Ureter (tissue), 1 donor: ENCODE measurements at places on chromosomes 4 and X. TPM values are rescaled to one million over a fixed set of nuclear protein-coding genes. Genes with fewer than 3 reads are reported as not detected.

Gene CXCL11
- 0.31 TPM for total RNA-seq

GRCh38 chr4:8739317-8739716, 132.3 kb downstream of the HMX1 start:
- no peak for DNase-seq

- DNase-seq = no peak
Measured at GRCh38 chr4:39484582-39485272, 25.9 kb downstream of the LIAS start.

Gene PAGE2
- total RNA-seq = not detected

Gene USP51
- 3.5 TPM for total RNA-seq

- DNase-seq = no peak
Measured at GRCh38 chr4:14855719-14856061, 146.6 kb upstream of the CPEB2 start.

DNA sequence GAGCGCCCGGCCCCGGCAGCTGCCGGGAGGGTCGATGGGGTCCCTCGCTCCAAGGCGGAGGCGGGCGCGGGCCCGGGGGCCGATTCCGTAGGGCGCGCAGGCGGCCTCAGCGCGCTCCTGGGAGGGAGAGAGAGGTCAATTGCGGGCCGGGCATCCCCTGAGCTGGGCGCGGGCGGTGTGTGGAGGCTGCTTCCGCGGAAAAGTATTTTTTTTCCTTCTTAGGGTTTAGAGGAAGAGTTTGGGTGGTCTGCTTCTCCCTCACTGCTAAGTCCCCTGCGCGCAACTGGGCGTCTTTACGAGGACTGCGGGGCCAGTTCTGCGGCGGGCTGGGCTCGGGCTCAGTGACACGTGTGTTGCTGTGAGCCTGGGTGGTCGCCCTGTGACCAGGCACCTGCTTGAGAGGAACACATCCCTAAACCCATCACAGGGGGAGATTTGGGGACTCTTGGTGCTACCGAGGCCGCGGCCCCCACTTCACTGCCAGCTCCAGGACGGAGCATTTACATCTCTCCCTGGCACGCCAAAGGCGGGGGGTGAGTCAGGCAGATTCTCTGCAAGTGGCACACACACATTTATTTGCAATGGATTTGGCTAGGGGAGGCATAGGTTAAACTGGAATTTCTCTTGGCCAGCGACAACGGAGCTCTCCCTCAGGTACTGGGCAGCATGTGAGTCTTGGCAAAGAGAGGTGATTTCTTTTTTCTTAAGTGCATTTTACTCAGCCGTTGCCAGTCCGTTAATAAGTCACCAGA, 151.2 kb upstream of the SLC4A4 start:
- no peak for DNase-seq

GRCh38 chr4:7769396-7770223, 170.1 kb downstream of the AFAP1 start:
- no peak for DNase-seq

Gene ADH1B
- total RNA-seq = 142 TPM
